ENCODE measurements at places on chromosomes 3 and 15.
A peak's percentile ranks its signal among the peaks of the same experiment; 100 is the strongest.

DNA sequence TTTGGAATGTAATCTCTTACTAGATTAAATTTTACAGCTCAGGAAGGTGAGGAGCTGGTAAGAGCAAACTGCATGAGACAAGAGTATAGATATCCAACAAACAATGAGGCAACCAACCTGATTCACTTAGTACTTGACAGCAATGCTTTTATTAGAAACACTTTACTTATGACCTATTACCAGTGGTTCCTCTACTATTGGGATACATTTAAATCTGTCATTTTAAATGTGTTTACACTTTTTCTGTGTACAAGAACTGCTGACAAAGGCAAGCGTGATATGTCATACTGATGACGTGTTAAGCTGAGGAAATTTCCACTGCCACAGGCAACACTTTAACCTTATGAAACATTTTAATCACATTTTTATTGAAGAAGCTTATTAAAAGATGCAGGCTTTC is 1043.3 kb downstream of the FHIT start:
- no peak for DNase-seq

- DNase-seq, result no peak
These were observed 466 bp downstream of the IQSEC1 start for GRCh38 chr3:13072600-13073325.

GRCh38 chr3:81307221-81307620 is 454.2 kb downstream of the GBE1 start:
- no peak for DNase-seq

DNA sequence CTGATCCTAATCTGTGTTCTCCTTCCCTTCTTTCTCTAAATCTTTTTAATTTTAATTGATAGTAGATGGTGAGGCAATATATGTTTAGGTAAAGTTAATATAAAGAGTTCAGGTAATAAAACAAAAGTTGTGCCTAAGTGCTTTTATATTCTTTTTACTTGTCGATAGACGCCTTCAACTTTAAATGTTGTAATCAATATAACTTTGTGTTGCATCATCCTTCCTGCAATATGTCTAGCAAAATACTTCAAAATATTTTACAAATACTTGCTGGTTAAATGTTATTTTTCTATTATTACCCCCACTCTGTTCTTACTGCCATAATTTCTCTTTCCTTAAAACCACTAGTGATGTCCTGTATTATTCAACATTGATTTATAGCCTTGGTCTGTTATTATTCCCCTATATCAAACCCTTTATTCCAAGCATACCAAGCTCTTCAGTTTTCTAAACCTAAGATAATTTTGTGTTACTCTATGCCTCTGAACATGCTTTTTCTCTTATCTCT is 92.4 kb downstream of the NAALADL2 start:
- no peak for DNase-seq

DNA sequence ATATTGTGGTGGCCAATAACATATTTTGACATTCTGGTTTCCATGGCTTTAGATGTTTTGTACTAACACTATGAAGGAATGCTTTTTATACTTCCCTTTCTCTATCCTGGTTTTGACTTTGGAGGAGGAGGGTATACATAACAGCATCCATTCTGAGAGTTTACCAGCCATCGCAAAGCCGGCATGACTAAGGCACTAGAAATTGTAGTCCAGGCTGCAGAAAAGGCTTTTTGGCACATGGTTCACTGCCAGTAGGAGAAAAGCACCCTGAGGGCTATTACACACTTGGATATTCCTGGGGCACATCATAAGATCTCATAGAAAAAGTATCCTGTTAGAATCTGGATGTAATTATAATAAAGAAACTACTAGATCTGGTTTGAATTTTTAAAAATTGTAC is 101.8 kb downstream of the STT3B start:
- peak; percentile 95 for DNase-seq

- DNase-seq, result no peak
These were observed 153.0 kb downstream of the IMPG2 start for GRCh38 chr3:101167376-101167775.

- DNase-seq, result no peak
These were observed 64.2 kb upstream of the LINGO1 start for GRCh38 chr15:77696871-77697270.

GRCh38 chr15:28915935-28916334 is 30.2 kb downstream of the APBA2 start:
- DNase-seq, result no peak

DNA sequence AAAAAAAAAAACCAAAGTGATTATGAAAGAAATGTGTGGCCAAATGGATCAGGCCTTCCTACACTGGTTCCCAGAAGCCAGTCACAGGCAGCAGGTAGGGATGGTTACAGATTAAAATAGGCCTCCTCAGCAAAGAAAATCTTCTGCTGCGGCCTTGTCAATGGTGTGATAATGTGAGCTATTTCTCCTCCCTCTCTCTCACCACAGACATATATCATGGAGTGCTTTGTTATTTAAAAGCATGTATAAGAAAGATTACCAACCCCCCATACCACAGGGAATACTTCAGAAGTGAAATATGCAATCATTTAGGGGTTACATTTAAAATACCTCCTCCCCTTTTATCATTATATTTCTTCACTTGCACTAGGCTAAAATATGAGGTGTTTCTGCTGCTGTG is 32.2 kb upstream of the LRTM1 start:
- DNase-seq, result no peak

DNA sequence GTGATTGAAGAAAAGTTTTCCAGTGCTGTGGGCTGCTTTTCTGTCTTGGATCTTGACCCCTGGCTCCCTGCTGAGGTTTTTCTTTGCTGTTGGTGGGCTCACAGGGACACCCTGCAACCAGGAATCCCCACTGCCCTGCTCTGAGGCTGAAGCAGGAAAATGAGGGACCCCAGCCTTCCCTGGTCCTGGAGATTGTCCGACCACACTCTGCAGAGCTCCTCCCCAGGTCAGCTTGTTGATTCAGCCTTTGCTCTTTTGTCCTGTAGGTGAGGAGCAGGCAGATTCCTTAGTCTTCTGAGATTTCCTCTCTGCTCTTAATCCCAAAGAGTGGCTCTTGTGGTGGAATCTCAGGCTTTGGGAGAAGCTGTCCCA is 194.5 kb downstream of the RPLP1 start:
- DNase-seq, result no peak

DNA sequence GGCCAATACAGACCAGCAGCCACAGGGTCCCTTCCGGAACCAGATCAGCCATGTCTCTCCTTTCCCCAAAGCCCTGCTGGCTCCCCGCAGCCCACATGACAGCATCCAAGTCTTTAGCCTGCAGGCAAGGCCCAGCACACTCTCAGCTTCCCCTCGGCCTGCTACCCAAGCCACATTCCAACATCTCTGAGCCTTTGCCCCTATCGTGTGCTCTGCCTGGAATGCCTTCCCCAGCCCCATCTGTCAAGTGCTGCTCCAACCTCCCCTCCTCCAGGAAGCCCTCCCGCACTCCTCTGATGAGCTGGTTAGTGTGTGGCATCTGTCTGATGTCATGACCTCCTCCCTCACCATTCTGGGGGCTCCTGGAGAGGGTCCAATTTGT is 8.5 kb downstream of the PLXND1 start:
- peak; percentile 68 for DNase-seq

DNA sequence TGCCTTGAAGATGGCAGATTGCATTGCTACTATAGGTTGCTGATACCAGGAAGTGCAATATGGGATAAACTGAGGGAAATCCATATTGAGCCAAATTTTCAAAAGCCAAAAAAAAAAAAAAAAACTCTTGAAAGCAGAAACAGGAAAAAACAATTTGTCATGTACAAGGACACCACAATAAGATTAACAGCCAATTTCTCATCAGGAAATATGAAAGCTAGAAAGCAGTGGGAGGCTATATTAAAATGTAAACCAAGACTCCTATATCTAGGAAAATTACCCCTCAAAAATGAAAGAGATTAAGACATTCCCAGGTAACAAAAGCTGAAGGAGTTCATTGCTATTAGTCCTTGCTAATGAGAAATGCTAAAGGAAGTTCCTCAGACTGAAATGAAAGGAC is 462.8 kb upstream of the DPH6 start:
- no peak for DNase-seq

GRCh38 chr15:59662260-59662659 is 4.9 kb upstream of the GTF2A2 start:
- DNase-seq, result peak; percentile 89

GRCh38 chr3:56610669-56611335 is 53.8 kb downstream of the CCDC66 start:
- DNase-seq, result no peak

GRCh38 chr3:191356631-191357439 is 26.5 kb upstream of the UTS2B start:
- peak; percentile 92 for DNase-seq

All from GM23248 (cell line).